Cerebellar cortex (tissue), 1 donor: ENCODE measurements at places on chromosomes 1 and 21.
A peak's percentile ranks its signal among the peaks of the same experiment; 100 is the strongest.

DNA sequence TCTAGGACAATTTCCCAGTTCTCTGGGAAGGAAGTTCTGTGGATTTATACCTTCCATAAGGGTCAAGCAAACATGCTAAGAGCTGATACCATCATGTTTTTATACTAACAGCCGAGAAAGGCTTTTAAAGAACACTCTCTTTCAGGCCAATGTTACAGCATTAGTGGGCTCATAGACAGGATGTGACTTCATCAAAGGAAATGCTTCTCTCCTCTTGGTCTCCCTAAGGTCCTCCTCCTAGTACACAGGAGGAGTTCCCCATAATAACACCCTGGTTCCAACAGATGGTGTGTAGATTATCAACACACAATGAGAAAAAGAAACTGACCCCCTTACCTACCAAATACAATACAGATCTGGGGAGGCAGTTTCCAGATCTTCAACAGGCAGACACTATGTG lies 26.7 kb upstream of the GLIS1 start:
- no peak for DNase-seq

- DNase-seq: no peak
These were observed 764.1 kb downstream of the LTN1 start for GRCh38 chr21:28228636-28228995.

- no peak for DNase-seq
These were observed 220.6 kb downstream of the DYRK1A start for GRCh38 chr21:37587203-37587602.

- DNase-seq: peak; percentile 23
These were observed 52.3 kb upstream of the MRPS6 start for GRCh38 chr21:34020983-34021553.

DNA sequence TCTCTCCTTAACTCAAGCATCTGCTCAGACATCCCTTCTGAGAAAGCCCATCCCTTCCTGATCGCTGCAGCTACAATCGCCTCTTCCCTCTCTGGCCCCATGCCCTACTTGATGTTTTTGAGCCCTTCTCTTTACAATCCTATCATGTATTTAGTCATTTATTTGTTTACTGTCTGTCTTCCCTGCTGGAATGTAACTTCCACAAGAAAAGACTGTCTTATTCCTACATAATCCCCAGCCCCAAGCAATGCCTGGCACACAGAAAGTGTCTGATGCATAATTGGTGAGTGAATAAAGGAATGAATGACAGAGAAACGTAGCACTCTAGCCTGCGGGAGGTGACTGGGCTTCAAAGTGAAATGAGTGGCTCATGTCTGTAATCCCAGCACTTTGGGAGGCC lies 25.4 kb downstream of the ECE1 start:
- DNase-seq: no peak

DNA sequence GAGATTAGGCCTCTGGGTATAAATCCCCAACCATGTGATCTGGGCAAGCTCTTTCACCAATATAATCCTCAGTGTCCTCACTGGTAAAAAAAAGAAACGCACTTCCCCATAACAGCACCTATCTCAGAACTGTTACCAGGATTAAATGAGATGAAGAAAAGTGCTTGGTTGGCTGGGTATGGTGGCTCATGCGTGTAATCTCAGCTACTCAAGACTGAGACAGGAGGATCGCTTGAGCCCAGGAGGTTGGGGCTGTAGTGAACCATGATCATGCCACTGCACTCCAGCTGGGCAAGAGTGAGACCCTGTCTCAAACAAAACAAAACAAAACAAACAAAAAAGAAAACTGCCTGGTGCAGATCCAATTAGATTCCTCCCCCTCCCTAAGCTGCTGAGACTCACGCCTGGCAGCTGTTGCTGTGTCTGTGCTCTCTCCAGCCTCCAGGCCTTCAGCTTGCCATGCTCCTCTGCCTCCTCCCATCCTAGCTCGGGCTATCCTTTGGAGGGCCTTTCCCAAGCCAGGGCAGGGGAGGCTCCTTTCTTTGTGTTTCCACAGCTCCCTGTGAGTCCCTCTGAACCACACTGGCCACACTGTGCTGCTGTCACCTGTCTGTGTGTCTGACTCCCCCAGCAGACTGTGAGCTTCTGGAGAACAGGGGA lies 19.0 kb downstream of the CYB5RL start:
- no peak for DNase-seq

GRCh38 chr1:23403038-23403336 lies 21.6 kb downstream of the TCEA3 start:
- no peak for DNase-seq

- no peak for DNase-seq
These were observed 13.7 kb downstream of the WASF2 start for GRCh38 chr1:27476237-27476636.

DNA sequence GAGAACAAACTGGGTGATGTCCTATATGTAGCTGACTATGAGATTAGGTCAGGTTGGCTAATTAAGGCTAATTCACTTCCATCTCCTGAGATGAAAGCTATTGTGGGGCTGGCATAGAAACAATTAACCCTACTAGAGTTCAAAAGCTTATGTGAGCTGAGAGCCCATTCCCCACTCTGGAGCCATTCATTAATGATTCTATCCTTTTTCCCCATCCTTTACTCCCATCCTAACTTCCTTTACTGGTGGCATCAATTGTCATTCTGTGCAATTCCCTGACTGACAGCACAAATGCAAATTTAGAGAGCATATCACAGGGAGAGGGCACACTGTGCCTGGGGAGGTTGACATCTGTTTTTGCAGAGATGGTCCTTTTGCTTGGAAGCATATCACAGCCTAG lies 103.9 kb downstream of the URB2 start:
- DNase-seq: no peak

DNA sequence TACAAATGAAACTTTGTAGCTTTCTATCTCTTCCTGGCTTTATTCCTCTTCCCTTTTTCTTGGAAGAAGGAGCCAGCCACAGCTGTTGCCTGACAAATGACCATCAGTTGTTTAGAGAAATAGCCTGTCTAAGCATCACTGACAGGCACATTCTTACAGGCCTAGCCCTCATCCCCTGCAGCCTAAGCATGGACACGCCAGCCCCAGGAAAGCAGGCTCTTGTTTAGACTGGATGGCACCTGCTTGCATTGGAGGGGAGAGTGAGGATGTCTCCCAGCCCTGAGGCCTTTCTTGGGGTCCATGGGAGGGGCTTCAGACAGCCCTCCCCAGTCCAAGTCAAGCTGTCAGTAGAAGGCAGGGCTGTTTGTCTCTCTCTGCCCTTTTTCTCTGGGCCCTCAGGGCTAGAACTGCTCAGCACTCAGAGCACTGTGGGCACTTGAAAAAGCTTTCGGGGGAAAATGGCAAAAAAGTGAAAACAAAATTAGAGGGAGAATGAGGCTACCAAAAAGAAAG lies 282.5 kb upstream of the PLXNA2 start:
- no peak for DNase-seq

DNA sequence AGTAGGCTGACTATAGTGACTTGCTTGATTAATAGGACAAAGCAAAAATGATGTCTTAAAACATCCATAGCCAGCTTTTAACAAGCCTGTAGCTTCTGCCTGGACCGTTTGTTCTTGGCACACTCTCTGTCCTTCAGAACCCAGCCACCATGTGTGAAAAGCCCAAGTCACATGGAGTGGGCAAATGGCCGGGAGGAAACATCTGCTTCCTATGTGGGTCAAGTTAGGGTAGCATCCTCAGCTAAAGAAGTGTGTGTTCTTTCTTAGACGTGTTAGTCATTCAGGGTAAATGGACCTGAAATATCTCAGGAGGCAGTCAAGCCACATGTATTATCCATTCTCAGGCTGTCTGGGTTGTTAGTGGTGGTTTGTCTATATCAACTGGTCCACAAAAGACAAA lies 23.4 kb downstream of the RD3 start:
- no peak for DNase-seq

DNA sequence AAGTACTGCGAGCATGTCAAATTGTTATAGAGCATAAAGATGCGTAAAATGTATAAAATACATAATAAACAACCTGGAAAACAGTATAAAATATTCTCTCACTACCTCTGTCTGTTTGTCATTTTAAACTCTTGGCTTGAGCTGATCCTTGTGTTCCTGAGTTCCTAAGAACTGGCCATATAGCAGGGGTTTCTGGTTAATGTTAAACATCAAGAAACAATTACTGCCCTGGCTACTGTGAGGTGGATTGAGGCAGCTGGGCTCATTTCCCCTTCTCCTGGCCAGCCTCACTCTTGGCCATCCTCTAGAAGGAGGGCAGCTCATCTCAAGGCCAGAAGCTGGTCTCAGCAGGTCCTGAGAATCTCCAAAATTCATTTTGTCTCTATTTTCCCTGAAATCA lies 297.3 kb upstream of the USP24 start:
- DNase-seq: no peak

GRCh38 chr1:35544976-35545375 lies 12.2 kb downstream of the KIAA0319L start:
- peak; percentile 35 for DNase-seq

- no peak for DNase-seq
These were observed 33.4 kb upstream of the C1orf198 start for GRCh38 chr1:230901671-230902070.

DNA sequence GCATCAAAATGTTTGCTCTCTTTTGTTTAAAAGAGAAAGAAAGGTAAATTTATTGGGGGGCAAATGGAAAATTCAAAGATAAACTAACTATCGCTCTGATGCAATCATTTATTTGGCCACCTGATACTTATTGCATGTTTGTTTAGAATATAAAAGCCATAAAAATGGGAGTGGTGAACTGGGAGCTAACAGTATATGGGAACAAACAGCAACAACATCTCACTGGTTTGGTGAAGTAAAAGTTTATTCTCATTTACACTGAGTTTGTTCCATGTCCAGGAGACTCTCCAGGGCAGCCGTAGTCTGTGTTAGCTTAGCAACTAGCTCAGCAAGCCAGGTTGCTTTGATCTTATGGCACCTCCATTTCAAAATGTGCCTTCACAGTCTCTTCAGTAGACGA lies 20.4 kb downstream of the C4BPA start:
- no peak for DNase-seq

DNA sequence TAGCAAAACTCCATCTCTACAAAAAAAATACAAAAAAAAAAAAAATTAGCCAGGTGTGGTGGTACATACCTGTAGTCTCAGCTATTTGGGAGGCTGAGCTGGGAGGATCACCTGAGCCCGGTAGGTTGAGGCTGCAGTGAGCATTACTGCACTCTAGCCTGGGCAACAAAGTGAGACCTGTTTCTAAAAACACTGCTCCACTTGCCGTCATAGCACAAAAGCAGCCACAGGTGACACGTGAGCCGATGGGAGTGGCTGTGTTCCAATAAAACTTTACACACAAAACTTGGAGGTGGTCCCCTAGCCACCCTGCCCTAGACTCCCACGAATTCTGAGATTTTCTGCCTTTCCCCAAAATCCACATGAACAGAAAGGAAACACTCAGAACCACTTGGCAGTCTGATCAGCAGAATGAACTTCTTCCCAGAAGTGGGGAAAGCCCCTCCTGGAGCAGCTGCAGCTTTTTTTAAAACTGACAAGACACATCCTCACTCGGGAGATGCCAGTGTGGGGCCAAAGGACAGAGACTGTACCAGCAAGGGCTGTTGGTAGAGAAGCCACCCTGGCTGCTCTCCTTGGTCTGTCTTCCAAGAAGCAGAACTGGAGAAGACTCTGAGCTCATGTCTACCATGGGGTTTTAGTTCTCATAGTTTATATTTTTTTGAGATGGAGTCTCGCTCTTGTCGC lies 23.3 kb downstream of the PLEKHM2 start:
- DNase-seq: no peak

GRCh38 chr1:156652131-156652991 lies 10.4 kb downstream of the BCAN start:
- no peak for DNase-seq

DNA sequence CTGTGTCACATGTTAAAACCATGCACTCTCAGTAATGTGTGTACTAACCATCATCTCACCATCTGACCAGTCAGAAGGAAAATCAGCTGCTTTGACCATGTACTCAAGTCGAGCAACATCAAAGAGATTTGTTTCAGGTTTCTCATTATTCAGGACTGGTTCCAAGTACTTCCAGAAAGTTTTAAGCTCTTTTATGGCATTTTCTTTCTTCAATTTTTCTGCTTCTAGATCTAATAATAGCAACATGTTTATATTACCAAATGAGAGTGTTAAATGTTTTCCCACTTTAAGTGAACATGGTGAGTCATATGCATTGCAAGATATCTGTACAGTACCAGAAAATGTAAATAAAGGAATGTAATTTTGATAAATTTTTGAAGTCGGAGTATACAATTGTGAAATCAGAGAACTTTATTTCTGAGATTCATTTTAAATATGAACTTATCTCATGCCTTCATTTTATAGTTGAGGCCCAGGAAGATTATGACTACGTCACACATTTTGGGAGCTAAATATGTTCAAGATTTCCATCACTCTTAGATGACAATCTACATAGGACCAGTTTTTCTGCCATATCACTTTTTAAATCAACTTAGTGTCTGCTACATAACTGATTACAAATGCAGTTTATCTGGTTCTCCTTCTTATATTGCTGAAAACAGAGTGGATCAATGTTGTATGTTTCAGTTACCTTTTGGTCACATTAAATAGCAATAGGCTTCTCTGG lies 87.2 kb downstream of the SPAG17 start:
- no peak for DNase-seq

DNA sequence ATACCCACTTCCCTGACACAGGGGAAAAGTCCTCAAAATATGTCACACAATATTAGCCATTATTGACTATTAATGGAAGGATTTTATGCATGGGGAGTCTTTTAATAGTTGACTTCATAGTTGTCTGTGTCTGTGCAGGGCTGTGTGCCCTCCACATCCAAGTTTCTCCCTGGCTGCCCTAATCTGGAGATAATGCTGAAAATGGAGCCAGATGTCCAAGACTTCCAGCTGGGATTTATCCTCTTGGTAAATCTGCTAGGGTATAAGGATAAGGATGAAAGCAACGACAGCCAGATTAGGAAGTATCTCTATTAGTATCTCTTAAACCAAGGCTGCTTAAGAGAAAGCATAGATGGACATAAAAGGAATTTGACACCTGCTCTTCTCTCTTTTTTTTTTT lies 42.1 kb downstream of the CDK18 start:
- DNase-seq: no peak
